ENCODE measurements at places on chromosomes 7 and 10.

GRCh38 chr10:10045765-10046028 lies 972.0 kb upstream of the CELF2 start:
- DNase-seq, result no peak

DNA sequence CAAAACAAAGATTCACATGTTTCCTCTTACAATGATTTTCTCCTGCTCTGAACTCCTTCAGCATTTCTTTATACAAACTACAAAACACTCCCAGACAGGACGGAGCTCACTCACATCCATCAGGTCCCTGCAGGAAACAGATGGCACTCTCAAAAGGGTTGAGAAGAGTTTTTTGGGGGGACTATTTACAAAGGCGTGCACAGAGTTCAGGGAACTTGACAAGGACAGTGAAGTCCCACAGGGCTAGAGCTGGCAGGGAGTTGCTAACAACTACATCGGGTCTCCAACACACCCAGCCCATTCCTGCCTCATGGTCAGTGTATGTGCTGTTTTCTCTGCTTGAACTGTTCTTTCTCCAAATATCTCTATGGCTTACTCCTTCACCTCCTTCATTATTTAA lies 24.7 kb upstream of the YAE1 start:
- DNase-seq, result no peak

DNA sequence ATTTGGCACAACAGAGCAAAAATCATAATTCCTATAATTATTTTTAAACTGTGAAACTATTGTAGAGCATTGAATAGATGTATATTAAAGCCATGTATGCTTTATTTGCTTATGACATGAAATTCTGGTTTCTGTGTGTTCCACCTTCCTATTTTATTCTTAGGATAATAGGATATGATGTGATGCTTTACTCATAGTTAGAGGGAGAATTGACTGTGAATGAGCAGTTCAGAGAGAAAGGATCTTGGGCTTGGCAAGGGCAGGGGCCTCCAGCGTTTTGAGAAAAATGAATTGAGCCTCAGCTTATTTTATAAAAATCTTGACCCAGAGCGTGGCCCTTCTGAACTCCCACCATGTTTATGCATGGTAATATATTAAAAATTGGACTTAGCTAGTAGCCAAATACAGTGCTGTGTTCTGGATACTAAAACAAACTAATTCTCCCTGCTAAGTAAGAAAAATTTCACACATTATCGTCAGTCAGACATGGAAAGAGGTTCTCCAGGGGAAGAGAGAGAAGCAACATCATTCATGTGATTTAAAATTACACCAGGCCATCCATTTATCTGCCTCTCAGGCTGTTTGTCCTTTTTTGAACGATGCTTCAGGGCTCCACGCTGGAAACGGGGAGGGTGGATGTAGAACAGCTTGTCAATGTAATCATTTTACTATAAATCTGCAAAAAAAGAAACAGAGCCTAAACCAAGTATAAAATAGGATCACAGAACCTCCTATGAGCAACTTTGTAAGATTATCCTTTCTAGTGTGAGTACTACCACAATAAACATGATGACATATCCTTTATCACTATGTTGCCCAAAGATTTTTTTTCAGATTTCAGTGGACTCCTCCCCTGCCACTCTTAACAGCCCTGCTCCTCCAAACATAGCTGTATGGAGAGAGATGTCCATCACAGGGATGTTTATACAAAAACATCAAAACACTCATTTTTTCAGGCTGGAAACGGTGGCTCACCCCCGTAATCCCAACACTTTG lies 258.1 kb upstream of the C7orf33 start:
- no peak for DNase-seq

GRCh38 chr10:130121486-130122079 lies 11.0 kb upstream of the C10orf143 start:
- DNase-seq, result no peak

DNA sequence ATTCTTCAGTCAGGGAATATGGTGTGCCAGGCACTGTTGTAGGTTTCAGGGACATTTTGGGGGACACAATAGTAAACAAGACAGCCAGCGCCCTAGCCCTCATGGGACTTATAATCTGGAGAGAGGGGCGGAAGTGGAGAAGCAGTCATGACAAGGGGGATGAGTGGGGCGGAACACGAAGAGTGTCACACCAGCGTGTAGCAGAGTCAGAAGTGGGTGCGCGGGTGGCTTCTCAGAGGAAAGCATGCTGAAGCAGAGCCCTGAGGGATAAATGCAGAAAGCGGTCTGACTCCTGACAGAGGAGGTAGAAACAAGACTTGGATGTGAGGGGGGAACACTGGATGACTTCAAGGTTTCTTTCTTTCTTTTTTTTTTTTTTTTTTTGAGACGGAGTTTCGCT lies 160.3 kb upstream of the LYZL2 start:
- DNase-seq, result no peak

- DNase-seq, result no peak
Measured at GRCh38 chr10:79376078-79376628, 28.9 kb downstream of the PPIF start.

- no peak for DNase-seq
Measured at GRCh38 chr10:43595739-43596298, 10.4 kb upstream of the ZNF485 start.

DNA sequence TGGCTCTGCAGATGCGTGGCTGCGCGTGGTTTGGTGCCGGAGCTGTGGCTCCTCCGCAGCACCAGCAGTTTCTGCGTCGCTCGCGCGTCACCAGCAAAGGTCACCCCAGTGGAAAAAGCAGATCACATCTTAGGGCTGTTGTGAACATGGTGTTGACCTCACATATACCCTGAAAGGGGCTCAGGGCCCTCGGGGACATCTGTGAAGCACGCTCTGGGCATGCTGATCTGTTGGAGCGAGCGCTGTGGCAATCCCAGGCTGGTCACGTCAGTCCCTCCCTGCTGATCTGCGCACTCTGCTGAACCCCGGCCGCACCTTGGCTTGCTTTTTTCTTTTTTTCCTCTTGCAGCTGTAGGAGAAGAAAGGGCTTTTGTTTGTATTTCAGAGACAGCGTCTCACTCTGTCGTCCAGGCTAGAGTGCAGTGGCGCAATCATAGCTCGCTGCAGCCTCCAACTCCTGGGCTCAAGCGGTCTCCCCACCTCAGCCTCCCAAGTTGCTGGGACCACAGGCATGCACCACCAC lies 33.3 kb upstream of the AP5Z1 start:
- DNase-seq, result no peak

GRCh38 chr7:119842786-119843185 lies 430.2 kb upstream of the KCND2 start:
- DNase-seq, result no peak

- no peak for DNase-seq
Measured at GRCh38 chr10:75062506-75063299, 48.8 kb upstream of the SAMD8 start.

DNA sequence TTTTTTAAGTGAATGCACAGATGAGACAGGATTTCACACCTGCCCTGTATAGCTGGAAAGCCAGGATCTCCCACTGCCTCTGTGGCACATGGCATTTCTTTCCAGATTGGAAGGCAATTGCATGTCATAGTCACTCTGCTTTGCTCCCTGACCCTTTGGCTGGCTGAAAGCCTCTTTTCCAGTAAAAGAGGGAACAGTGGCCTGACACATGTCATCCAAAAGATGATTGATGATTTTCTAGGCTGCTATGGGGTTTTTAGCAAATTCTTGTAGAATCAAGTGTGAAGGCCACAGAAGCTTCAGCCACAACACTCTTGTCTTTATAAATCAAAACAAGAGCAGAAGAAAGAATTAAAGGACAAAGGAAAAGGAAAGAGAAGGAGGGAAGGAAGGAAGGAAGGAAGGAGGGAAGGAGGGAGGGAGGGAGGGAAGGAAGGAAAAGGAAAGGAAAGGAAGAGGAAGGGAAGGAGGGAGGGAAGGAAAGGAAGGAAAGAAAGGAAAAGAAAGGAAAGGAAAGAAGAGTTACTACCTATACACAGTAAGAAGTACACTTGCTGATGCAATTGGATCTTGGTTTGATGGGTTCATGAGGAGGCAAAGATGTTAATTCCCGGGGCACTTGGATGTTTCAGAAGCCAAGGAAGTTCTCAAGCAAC lies 158.9 kb upstream of the FRMD4A start:
- no peak for DNase-seq

DNA sequence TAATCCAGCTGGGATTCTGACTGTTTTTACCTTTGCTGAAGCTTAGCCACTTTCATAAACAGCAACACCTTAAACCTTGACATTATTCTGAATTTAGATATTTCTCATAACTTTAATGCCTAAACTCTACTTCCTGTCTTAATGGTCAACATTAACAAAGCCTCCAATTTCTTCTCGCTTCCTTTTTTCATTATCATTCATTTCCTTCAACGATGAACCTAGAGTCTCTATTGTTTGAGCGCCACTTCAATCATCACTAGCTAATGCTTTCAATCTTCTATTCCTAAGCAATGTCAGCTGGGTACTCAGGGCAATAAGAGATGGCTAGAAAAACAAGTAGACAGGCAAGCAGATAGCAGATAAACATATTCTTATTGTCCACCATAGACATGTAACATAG lies 96.6 kb upstream of the TMEM196 start:
- DNase-seq, result no peak

DNA sequence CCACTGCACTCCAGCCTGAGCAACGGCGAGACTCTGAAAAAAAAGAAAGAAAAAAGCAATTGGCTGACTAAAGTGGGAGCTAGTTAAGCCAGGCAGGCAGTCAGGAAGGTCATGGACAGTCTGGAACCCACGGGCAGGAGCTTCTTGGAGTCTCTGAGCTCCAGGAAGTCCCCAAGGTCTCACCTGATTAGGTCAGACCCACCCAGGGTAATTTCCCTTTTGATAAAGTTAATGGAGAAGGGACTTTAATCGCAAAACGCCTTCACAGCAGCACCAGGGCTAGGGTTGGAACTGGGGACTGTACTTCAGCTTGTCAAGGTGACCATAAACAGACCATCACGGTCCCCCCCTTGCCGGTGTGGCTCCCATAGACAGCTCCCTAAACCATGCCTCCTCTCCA lies 6.6 kb downstream of the SLC29A4 start:
- no peak for DNase-seq

DNA sequence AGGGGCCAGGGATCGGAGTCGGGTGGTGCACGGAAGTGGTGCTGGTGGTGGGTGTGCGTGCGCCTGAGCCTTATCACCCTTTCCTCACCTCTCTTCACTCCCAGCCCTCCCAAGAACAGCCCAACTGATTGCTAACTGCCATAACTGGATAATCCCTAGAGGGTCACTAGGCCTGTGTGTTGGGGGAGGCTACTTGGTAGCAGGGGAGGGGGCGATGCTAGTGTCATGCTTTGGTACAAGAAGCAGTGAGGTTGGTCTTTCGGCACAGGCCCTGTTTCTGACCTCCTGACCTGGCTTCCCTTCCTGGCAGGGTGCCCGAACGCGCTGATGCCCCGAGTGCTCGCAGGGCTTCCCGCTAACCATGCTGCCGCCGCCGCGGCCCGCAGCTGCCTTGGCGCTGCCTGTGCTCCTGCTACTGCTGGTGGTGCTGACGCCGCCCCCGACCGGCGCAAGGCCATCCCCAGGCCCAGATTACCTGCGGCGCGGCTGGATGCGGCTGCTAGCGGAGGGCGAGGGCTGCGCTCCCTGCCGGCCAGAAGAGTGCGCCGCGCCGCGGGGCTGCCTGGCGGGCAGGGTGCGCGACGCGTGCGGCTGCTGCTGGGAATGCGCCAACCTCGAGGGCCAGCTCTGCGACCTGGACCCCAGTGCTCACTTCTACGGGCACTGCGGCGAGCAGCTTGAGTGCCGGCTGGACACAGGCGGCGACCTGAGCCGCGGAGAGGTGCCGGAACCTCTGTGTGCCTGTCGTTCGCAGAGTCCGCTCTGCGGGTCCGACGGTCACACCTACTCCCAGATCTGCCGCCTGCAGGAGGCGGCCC lies 652 bp downstream of the KAZALD1 start:
- DNase-seq, result no peak

- no peak for DNase-seq
Measured at GRCh38 chr7:45122975-45123860, 11.7 kb upstream of the TBRG4 start.

DNA sequence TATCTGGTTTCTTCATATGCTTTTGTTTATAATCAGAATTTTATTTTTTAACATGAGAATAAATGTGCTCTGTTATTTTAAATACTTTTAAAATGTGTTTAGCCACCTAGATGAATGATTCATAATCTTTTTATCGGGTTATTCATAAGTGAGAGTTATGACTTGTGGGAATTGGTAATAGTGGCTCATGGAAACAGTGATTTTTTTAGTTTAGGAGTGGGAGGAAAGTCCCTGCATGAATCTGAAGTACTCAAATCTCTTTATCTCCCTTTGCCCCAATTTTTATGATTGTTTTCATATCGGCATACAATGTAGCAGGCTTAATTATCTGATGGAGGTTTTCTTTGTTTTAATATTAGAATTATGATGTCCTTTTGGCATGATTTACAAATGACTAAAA lies 42.9 kb downstream of the TAX1BP1 start:
- no peak for DNase-seq

GRCh38 chr10:119669975-119670640 lies 18.9 kb downstream of the BAG3 start:
- DNase-seq, result no peak

DNA sequence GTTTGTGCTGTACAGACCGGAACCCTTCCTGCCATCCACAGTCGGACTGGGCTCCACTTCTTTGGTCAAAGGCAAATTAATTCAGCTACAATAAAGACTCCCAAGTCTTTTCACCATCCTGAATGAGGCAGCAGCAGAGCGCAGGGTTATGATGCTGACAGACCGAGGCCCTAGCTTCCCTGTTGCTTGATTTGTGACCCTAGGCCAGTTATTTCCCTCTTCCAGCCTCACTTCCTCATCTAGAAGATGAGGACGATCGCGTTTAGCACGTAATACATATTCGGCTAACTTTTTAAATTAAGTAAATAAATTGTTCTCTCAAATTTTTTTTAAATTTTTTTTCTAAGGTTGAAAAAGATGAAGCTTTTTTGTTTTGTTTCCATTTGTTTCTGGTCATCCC lies 18.1 kb downstream of the ADRB1 start:
- DNase-seq, result no peak

DNA sequence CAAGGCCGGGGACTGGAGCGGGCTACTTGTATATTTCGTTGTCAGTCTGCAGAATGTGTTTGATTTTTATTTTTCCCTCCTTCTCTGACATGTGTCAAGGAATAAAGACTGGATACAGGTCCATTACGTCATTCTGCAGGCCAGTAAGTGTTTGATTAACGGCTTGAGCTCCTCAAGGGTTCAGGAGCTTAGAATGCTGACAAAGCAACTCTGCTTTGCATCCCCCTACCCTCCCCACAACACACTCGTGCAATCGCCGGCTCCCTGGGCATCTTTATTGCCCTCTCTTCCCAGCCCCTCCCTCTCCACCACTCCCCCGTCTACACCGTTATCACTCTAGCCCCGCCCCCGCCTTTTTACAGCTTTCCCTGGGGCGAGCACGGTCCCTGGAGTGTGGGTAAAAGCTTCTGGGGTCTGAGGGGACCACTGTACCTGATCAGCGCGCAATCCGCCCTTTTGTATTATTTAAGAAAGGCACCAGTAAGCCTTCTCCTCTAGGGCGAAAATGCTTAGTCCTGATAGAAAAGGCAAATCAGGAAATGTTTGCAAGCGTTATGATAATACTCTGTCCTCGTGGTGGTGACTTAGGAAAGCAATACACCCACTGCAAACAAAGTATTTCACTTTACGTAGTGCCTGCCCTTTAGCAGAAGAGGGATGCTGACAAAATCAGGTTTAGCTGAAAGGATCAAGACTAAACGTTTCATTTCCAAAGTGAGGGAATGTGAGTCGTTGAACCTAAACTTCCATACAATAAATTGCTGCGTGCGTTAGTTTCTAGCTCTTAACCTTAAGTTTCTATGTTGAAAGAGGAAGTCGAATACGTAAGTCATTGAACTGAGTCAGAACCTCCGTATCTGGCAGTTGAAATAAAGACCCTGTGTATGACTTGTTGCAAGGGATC lies 1.4 kb upstream of the CREB5 start:
- no peak for DNase-seq
